ENCODE measurements at places on chromosomes 16 and 17.

GRCh38 chr17:15888436-15888835, 56.5 kb upstream of the ADORA2B start:
- no peak for DNase-seq

GRCh38 chr17:44209786-44210341, 9.6 kb downstream of the UBTF start:
- DNase-seq, result no peak

- no peak for DNase-seq
These were observed 1.4 kb downstream of the KRT38 start for GRCh38 chr17:41439375-41439774.

DNA sequence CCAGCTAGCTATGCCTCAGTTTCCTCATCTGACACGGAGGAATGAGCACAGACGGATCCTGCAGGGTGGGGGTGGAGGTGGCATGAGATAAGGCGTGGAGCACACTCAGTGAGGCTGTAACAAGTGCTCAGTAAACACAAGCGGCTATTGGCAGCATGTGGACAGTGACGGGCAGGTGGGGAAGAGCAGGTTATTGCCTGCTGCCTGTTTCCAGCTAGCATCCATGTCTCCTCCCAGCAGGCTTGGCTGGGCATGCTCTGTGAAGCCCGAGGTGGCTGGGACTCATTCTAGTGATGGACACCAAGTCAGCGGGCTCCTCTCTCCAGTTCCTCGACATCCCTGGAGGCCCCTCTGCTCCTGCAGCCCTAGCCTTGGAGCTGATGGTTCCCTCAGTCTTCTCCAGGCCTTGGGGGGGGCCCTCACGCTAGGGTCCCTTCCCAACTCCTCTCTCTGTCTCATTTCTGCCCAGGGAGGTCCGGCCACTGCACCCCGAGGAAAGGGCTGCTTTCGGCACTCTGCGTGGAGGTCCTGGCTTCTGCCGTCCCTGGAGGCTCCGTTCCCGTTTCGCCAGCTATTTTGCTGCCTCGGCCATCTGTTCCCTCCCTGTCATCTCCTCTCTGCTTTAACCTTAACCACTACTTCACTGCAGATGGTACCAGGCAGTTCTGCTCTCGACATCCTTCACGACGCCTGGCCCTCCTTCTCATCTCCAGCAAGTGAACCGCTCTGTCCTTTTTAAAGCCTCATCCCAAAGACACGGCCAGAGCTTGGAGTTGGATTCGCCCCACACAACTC, 6.2 kb downstream of the RTN4RL1 start:
- no peak for DNase-seq

- no peak for DNase-seq
These were observed 696 bp downstream of the C17orf99 start for GRCh38 chr17:78146881-78147280.
